ENCODE measurements at places on chromosomes 7 and 10.

GRCh38 chr7:4164556-4164955, 517.5 kb upstream of the FOXK1 start:
- DNase-seq = no peak

DNA sequence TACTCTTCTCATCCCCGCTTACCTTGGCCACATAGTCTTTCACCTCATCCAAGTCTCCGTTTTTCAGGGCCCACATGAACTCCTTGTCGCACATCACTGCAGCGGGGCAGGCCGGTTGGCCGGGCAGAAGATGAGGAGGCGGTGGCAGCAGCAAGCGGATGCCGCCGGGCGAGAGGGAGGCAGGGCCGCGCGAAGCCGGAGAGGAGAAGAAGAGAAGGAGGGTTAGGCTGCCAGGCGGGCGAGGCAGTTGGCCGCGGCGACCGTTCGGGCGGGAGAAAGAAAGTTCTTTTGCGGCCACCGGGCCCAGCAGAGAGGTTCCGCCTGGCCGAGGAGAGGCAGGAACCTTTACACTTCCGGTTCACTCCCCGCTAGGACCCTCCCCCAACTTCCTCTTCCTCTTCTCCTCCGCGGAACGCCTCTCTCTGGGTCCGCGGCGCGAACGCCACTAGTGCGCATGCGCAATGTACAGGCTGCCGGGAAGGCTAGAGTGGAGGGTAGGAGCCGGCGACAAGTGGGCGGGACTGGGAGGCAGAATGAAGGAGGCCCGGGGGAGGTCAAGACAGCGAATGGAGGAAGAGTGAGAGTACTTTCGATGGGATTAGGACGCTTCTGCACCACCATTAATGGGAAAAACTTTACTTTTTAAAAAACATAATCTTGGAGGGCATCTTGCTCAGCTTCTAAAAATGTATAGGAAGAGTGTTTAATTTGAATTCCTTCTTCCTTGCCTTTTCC, at the start of gene MTPN:
TSS of gene MTPN (minus strand) at position 353 of the 735 bp plus-strand sequence. CDS start at position 94, 259 bp downstream.
- DNase-seq = peak; percentile 97

- DNase-seq = peak; percentile 39
Observed at GRCh38 chr7:5693529-5693928, 87.9 kb downstream of the RNF216 start.

GRCh38 chr7:151461942-151462230, 21.9 kb upstream of the CRYGN start:
- no peak for DNase-seq

GRCh38 chr10:14358886-14359573, 28.3 kb upstream of the FRMD4A start:
- no peak for DNase-seq

DNA sequence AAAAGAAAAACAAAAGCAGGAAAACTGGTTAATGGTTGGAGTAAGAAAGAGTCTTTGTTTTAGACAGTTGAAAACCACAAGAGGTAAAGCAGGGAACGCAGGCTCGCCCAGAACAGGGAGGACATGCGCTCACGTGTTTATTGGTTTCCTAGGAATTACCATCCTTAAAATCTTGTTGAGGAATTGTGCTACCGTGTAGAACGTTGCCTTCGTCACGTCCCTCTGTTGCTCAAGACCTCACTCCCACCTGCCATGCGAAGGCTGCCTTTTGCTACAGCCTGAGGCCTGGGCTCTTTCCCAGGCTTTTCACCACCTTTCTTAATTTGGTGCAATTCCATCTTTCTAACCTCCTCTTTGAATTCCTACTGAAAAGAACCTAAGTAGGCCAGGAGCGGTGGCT, 61.6 kb upstream of the CAMK1D start:
- DNase-seq = no peak

- DNase-seq = peak; percentile 90
Observed at GRCh38 chr10:96395931-96396877, 37.4 kb upstream of the OPALIN start.

- no peak for DNase-seq
Observed at GRCh38 chr10:49737474-49738201, 24.5 kb downstream of the OGDHL start.

DNA sequence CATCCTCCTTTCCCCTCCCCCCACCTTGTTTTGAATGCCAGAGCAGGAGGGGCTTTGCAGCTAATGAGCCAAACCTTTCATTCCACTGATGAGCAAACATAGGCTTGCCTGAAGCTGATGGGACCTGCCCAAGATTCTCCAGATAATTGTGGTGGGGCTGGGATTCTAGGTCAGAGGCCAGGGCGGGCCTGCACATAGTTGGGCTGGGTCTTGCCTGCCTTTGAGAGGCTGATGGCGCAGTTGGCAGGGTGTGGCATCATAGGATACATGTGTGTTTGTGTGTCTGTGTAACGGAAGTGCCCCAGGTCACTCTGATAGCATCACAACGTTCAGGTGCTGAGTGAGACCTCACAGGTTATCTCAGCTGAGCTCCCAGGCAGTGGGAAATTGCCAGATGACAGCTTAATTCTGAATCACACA, 22.9 kb downstream of the BTBD16 start:
- DNase-seq = no peak
